ENCODE measurements at places on chromosomes 4 and X.
A peak's percentile ranks its signal among the peaks of the same experiment; 100 is the strongest.

GRCh38 chrX:71606536-71607216, 11.6 kb downstream of the CXCR3 start:
- no peak for DNase-seq

GRCh38 chrX:68079961-68080360, 353.3 kb downstream of the OPHN1 start:
- no peak for DNase-seq

GRCh38 chrX:41629539-41629938, 59.2 kb upstream of the GPR34 start:
- DNase-seq: no peak

- no peak for DNase-seq
Measured at GRCh38 chrX:138020941-138021340, 455.0 kb downstream of the ZIC3 start.

DNA sequence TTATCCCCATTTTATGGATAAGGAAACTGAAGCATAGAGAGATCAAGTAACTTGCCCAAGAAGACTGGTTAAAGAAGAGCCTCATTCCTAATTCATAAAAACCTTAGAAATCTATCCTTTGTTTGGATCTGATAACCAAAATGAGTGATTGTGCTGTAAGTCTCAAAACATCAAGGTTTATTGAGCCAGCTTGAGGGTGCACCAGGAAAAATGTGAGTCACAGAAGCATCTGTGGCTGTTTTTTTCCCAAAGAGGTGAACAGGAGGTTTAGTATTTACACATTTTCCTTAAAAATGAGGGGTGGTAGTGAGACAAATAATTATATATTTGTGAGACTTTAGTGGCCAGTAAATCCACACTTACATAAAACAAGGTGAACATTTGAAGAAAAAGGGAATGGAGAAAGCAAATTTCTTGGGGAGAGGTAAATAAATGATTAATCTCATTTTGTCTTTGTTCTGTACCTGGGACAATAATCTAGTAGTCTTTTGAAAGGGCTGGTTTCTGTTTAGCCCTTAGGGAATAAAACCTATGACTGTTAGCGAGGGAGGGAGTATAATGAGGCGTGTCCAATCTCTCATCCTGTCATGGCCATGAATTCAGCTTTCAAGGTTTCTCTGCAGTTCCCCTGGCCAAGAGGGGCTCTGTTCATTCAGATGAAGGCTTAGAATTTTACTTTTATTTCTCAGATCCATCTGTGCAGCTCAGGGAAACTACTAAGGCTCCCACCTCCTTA, 12.2 kb upstream of the FMR1 start:
- DNase-seq: no peak

DNA sequence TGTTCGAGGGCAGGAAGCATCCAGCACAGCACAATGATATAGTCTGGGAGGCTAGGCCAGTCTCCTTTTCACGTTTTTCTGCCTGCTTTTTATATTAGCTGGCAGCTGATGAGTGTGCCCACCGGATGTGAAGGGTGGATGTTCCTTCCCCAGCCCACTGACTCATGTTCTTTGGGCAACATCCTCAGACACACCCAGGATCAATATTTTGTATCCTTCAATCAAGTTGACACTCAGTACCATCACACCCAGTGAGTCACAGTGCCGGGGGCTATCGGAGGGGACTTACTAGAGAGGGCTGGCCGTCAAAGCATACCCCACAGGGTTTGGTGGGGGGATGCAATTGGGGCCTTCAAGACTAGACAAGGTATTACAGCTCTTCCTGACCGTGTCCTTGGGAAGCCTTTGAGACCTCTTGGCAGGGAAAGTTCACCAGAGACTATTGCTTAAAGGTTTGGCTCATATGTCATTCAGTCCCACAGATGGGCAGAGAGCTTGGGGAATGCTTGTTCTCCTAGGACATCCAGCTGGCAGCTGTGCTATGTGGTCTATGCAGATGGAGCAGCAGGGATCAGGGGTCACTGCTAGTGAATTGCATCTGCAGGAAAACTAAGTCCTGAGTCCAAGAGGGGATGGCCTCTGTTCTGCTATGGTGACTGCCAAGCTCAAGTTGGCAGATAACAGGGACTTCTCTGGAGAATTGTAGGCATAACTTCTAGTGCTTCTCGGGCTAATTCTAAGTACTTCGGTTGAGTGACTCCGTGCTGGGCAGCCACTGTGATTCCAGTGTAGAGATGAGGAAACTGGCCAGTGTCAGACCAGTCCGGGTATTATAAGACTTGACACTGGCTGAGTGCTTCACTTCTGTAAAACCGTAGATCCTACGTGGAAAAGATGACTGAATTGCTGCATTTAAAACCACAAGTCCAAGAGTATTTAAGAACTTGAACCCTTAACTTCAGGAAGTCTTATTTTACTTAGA, 12.9 kb upstream of the WDR1 start:
- no peak for DNase-seq

GRCh38 chr4:89226665-89227574, 80.7 kb downstream of the GPRIN3 start:
- peak; percentile 47 for DNase-seq
